CD8-positive, alpha-beta memory T cell (primary cell): ENCODE measurements at places on chromosomes 6 and 20. TPM values are rescaled to one million over a fixed set of nuclear protein-coding genes. Genes with fewer than 3 reads are reported as not detected.
A peak's percentile ranks its signal among the peaks of the same experiment; 100 is the strongest.

ABHD12 gene
- 27.3 TPM for total RNA-seq

DNA sequence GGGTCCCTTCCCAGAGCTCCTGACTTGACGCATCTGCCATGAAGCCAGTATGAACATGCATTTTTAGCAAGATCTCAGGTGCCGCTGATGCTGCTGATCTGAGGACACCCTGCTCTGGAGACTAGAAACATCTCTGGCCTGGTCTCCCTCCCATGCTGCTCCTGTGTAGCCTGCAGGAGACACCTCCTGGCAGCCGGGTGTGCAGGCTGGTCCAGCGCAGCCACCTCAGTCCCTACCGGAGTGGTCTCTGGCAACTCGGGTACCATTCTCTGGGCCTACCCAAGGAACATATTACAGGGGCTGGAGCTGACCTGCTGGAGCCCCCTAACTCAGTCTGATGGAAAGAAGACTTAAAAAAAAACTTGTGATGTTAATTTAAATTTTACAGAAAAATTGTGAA is 20.1 kb downstream of the PHACTR3 start:
- H3K4me3 ChIP-seq = no peak overlapping the region
- H3K4me1 ChIP-seq = no peaks in the 10 kb centered on the region
- no peaks in the 10 kb centered on the region for H3K36me3 ChIP-seq
- H3K27ac ChIP-seq = no peak overlapping the region
- H3K27me3 ChIP-seq = no peaks in the 10 kb centered on the region
- DNase-seq = no peak

- no peak overlapping the region for H3K27ac ChIP-seq
- H3K27me3 ChIP-seq = no peaks in the 10 kb centered on the region
- no peaks in the 10 kb centered on the region for H3K4me1 ChIP-seq
Observed at GRCh38 chr6:116992546-116992945, 115.5 kb downstream of the RFX6 start.

GRCh38 chr6:139079018-139079417 is 50.5 kb downstream of the ABRACL start:
- no peaks in the 10 kb centered on the region for H3K27me3 ChIP-seq
- no peak overlapping the region for H3K4me3 ChIP-seq
- H3K36me3 ChIP-seq = no peaks in the 10 kb centered on the region
- no peak overlapping the region for H3K27ac ChIP-seq
- H3K4me1 ChIP-seq = no peaks in the 10 kb centered on the region

- no peaks in the 10 kb centered on the region for H3K36me3 ChIP-seq
- no peaks in the 10 kb centered on the region for H3K27me3 ChIP-seq
- no peak overlapping the region for H3K27ac ChIP-seq
- DNase-seq = no peak
Observed at GRCh38 chr6:89133981-89134380, 11.9 kb upstream of the PM20D2 start.

- H3K36me3 ChIP-seq = peaks cover 69% of the 10 kb centered on the region
- no peaks in the 10 kb centered on the region for H3K4me1 ChIP-seq
- no peak for DNase-seq
Observed at GRCh38 chr6:43676962-43677606, 10.5 kb downstream of the MRPS18A start.

DNA sequence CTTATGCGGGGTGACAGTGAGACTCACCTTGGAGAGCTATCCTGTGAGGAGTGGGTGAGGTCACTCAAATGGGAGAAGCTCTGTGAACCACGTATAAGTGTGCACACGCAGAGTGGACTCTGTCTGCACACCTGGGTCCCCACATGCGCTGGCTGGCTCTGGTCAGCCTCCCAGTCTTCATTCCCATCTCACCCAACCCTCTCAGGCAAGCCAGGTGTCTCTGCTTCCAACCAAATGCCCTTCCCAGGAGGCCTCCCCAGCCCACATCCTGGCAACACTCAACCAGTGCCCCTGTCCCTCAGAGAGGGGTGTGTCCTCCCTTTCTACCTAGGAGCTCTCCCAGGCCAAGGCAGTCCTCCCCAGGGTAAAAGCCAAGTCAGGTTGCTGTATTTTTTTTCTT is 8.0 kb upstream of the PI16 start:
- H3K36me3 ChIP-seq = no peaks in the 10 kb centered on the region
- no peaks in the 10 kb centered on the region for H3K27me3 ChIP-seq
- no peak overlapping the region for H3K4me3 ChIP-seq
- H3K27ac ChIP-seq = no peak overlapping the region
- peaks cover 13% of the 10 kb centered on the region for H3K4me1 ChIP-seq

DNA sequence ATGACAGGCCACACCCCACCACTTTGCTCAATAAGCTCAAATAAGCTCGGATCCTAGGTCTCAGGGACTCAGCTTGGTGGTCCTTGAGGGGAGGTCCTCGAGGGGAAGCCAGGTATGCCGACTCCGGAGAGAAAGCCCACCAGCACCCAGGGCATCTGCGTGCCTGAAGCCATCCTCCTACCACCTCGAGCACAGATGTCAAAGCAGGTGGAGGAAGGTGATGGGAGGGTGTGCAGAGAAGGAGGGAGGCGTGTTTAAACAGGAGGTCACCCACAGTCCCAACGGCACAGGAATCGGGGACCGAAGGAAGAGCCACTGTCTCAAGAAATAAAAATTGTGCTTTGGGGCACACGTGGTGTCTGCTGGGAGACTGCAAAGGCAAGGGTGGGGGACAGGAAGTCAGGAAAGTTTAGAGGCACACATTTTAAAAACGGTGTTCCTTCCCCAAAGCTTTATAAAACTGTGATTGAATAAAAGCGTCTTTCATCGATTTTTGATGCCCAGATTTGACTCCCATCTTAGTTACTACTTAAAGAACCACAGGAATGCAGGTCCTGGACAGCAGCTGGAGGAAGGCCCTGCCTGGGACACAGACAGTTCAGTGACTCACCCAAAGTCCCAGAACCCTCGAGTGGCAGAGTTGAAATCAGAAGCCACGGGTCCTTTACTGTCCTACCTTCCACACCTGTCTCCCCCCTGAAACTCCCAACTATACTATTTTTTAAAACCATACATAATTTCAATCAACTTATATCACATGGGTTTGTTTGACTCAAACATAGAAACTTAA is 221.0 kb upstream of the PDE10A start:
- no peak overlapping the region for H3K4me3 ChIP-seq
- DNase-seq = no peak
- H3K36me3 ChIP-seq = no peaks in the 10 kb centered on the region
- no peaks in the 10 kb centered on the region for H3K4me1 ChIP-seq
- peaks cover 3% of the 10 kb centered on the region for H3K27me3 ChIP-seq
- no peak overlapping the region for H3K27ac ChIP-seq

ASCC3 gene
- total RNA-seq = 64.0 TPM

DNA sequence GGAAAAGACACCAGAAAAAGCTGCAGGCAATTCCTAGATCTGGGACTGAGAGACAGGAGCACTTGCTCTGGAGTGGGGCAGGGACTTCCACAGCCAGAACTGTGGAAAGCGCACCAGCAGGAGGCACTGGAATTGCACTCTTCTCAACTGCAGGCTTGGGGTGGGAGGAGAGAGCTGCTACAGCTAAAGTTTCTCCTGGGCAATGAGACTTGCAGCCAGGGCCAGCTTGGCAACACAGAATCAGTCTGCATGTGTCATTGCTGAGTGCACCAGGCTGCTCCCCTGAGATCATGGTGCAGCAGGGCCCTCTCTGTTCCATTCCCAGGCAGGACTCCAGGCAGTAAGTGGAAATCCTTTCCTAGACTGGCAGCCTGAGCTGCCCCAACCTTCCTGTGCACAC is 145.8 kb downstream of the INSM1 start:
- H3K4me1 ChIP-seq = no peaks in the 10 kb centered on the region
- no peak for DNase-seq
- no peak overlapping the region for H3K27ac ChIP-seq
- H3K4me3 ChIP-seq = no peak overlapping the region
- peaks cover 16% of the 10 kb centered on the region for H3K36me3 ChIP-seq
- H3K27me3 ChIP-seq = no peaks in the 10 kb centered on the region

GRCh38 chr6:3325210-3325609 is 66.5 kb downstream of the PSMG4 start:
- no peaks in the 10 kb centered on the region for H3K36me3 ChIP-seq
- H3K4me3 ChIP-seq = no peak overlapping the region
- H3K4me1 ChIP-seq = no peaks in the 10 kb centered on the region
- no peak overlapping the region for H3K27ac ChIP-seq
- H3K27me3 ChIP-seq = no peaks in the 10 kb centered on the region

- no peaks in the 10 kb centered on the region for H3K4me1 ChIP-seq
- H3K4me3 ChIP-seq = no peak overlapping the region
- H3K27me3 ChIP-seq = no peaks in the 10 kb centered on the region
- peaks cover 5% of the 10 kb centered on the region for H3K36me3 ChIP-seq
- H3K27ac ChIP-seq = no peak overlapping the region
- no peak for DNase-seq
Observed at GRCh38 chr6:24513602-24514001, 18.8 kb downstream of the ALDH5A1 start.

DNA sequence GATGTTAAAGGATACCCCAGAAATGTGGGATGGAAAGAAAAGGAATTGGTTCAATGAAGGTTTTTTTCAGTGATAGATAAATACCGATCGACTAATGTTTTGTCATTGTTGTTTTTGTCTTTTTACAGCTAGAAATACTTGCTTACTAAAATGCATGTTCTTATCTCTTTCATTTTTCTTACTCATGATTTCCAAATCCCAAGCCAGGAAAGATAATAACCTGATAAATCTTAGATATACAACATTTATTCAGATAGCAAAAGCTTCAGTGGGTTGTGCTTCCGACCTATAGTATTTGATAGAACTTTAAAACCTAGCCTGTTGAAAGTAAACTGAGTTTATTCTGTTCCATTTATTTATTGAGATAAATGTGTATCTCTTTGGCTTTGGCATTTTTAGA is 187.5 kb downstream of the EDN1 start:
- H3K27ac ChIP-seq = no peak overlapping the region
- H3K4me1 ChIP-seq = no peaks in the 10 kb centered on the region
- no peak overlapping the region for H3K4me3 ChIP-seq
- H3K36me3 ChIP-seq = no peaks in the 10 kb centered on the region
- no peak for DNase-seq

DNA sequence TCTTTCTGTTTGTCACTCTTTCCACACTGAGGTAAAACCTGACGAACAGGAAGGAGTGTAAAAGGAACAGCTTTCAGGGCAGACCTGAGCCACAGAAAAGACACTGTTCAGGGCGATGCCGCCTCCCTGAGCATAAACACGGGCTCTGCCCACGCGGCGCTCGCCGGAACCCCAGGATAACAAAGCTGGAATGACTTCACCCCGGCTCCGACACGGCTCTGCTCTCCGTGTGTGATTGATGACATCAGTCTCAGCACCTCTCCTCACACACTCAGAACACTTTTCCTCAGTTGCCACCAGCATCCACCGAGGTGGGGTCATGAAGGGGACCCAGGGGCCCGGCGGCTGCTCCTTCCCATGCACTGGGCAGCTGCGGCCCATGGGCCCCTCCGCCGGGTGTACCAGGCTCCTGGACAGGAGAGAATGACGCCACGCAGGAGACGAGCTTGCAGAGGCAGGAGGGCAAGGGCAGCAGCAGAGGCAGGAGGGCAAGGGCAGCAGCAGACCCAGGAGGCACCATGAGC is 43.6 kb downstream of the DLL1 start:
- no peaks in the 10 kb centered on the region for H3K36me3 ChIP-seq
- H3K27ac ChIP-seq = no peak overlapping the region
- DNase-seq = no peak
- no peak overlapping the region for H3K4me3 ChIP-seq
- H3K4me1 ChIP-seq = no peaks in the 10 kb centered on the region

RIMS1 gene
- total RNA-seq = not detected

DNA sequence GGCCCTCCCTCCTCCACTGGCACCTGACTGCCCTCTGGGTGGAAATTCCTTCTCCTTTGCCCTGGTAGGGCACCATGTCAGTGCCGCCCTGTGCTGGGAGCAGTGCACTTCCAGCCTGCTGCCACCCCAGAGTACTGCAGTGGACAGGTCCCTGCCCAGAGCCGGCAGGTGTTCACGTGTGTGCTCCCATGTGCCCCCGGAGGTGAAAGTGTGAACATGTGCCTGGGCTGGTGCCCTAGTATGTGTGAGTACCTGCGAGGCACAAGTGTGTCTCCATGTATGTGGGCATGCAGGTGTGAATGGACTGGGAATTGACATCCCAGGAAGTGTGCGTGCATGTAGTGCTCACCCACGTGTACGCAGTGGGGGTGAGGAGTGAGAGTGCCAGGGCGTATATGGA is 29.4 kb downstream of the SDCBP2 start:
- no peaks in the 10 kb centered on the region for H3K36me3 ChIP-seq
- DNase-seq = no peak
- no peaks in the 10 kb centered on the region for H3K27me3 ChIP-seq
- H3K27ac ChIP-seq = no peak overlapping the region
- peaks cover 19% of the 10 kb centered on the region for H3K4me1 ChIP-seq
- no peak overlapping the region for H3K4me3 ChIP-seq

GRCh38 chr6:129183681-129184301 is 300.9 kb downstream of the LAMA2 start:
- DNase-seq = no peak
- H3K4me3 ChIP-seq = no peak overlapping the region
- no peaks in the 10 kb centered on the region for H3K4me1 ChIP-seq
- H3K36me3 ChIP-seq = no peaks in the 10 kb centered on the region

DNA sequence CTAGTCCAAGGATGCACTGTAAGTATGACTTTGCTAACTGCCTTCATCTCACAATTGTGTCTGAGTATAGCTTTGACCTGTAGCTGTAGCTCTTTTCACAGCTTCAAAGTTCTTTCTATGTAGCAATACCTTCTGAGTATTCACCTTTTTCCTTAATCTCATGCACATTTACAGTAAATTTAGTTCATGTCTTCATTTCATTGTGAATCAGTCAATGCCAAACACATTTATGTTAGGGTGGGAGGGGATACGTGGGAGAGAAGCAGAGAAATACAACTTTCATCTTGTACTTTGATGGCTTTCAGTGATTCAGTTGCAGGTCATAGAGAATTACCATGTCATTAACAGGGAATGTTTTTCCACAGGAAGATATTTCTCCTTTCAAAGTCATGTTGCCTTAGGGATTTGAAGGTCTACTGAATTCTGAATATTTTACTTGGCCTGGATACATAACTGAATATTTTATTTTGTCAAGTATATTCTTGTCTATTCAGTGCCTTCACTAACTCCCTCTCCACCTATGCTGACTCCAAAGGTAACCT is 119.2 kb downstream of the TINAG start:
- H3K4me1 ChIP-seq = no peaks in the 10 kb centered on the region
- H3K27me3 ChIP-seq = no peaks in the 10 kb centered on the region
- H3K36me3 ChIP-seq = no peaks in the 10 kb centered on the region
- H3K27ac ChIP-seq = no peak overlapping the region
- no peak for DNase-seq

- H3K4me3 ChIP-seq = peak overlapping the region; percentile 81
- H3K27me3 ChIP-seq = no peaks in the 10 kb centered on the region
- H3K4me1 ChIP-seq = peaks cover 31% of the 10 kb centered on the region
- H3K27ac ChIP-seq = peak overlapping the region; percentile 60
- no peak for DNase-seq
Observed at GRCh38 chr6:35919085-35919826, 1.6 kb downstream of the SRPK1 start.

GRCh38 chr20:46959081-46959692 is 64.5 kb downstream of the EYA2 start:
- no peaks in the 10 kb centered on the region for H3K36me3 ChIP-seq
- DNase-seq = no peak
- H3K27me3 ChIP-seq = no peaks in the 10 kb centered on the region
- no peaks in the 10 kb centered on the region for H3K4me1 ChIP-seq
- no peak overlapping the region for H3K27ac ChIP-seq
